NCI-H2081 treated with DMSO at 0.1 percent for 48 hours (cell line): ENCODE measurements at places on chromosomes 6 and 20.

DNA sequence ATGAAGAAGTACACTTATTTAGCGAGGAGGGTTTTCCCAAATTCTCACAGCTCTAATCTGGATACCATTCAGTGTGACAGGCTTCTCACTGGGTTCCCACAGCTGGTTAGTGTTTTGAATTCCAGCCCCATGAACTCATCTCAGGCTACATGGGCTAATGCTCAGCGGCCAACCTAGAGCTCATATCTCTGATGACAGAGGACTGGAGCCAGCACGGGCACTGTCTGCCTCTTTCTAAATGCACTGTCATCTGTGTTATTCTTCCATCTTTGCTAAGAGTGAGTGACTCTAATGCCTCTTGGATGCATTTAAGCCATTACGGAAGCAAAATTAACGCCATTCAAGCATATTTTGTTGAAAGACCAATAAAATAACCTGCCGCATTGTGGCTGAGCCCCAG, 308.9 kb upstream of the JAG1 start:
- no peak for DNase-seq

GRCh38 chr6:85997206-85997605, 354.5 kb upstream of the SYNCRIP start:
- no peak for DNase-seq

GRCh38 chr6:41840326-41840725, 52.8 kb downstream of the TOMM6 start:
- DNase-seq = no peak

DNA sequence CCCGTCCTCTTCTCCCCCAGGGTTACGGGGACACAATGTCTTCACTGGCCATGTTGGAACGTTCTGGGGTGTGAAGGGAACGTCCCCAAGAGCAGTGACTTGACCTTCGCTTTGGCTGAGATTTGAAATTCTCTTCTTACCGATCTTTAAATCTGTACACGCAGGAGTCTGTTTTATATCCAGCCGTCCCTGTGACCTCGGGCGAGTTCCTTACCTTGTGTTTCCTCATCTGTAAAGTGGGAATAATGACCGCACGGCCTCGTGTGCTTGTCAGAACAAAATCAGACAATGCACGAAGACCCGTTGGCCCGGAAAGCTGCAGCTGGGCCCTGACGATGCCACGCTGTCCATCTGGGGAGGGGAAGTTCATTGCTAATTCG, 454.3 kb downstream of the PREX1 start:
- DNase-seq = no peak

- no peak for DNase-seq
Observed at GRCh38 chr6:75874224-75874623, 125.2 kb downstream of the MYO6 start.

DNA sequence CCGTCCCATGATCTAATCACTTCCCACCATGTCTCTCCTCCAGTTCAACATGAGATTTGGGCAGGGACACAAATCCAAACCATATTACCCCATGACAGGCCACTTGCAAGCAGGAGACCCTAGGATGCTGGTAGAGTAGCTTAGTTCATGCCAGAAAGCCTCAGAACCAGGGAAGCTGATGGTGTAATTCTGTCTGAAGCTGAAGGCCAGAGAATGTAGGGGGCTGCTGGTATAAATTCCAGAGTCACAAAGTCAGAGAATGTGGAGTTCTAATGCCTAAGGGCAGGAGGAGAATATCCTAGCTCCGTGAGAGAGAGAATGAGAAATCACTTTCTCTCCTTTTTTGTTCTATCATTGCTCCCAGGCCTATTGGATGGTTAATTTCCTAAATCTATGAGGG, 90.3 kb upstream of the IMPG1 start:
- DNase-seq = no peak

DNA sequence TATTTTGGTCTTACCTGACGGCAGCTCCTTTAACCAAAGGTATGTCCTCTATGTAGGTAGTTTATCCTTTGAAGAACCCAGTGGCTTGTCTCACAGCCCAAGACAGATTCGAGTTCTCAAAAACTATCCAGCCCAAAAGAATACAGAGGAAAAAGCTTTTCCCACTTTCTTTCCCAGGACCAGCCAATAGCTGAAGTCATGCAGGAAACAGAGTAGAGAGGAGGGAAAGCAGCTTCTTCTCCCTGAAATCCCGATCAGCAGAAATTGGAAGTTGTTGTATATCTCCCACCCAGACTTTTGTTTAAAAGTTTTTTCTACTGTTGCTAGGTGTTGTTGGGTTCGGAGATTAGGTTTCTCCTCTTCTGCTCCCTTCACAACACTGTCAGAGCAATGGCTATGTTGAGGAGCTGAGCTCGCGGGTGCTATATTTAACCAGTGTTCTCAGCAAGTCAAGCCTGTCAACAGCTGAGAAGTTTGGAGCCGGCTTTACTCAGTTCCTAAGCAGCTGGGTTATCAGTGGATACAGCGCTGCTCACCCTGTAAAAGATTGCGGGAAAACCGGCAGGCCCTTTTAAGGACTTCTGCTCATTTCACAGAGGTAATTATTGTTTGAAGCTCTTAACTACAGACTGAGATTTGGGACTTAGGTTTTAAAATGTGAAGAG, at the start of gene FILIP1:
FILIP1 (minus strand) TSS at position 401 of the 665 bp plus-strand sequence. CDS start 78,828 bp downstream, outside the sequence.
- DNase-seq = no peak

DNA sequence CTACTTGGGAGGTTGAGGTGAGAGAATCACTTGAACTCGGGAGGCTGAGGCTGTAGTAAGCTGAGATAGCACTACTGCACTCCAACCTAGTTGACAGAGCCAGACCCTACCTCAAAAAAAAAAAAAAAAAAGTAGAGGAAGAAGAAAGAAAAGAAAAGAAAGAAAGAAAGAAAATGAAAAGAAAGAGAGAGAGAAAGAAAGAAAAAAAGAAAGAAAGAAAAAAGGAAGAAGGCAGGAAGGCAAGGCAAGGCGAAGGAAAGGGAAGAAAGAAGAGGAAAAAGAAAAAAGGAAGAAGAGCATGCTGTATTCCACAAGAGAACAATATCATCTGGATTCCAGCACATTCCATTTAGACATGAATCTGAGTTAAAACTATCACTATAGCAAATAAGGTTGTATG, 3.8 kb downstream of the GCM1 start:
- DNase-seq = no peak

DNA sequence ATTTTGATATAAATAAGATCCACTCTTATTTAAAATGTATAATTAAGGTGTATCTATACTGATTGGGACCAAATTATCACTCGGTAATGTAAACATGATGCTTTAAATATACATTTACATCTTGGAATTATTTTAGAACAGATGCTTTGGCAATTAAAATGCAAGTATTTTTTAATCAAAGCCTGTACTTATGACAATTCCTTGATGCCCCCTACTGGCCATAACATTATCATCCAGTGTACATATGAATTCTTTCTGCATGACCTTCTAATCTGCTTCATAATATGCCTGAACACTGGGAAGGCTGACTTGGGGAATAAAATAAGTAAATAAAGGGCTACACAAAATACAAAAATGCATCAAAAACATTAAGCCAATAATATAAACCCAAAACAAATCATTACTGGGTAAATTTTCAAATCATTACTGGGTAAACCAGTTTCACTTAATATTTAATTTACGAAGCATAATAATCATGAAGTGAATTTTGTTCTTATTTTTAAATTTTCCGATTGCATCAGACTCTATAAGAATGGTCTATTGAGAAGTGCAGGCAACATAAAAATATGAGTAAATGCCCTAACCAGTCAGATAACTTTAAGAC, 65.1 kb downstream of the CGA start:
- no peak for DNase-seq

- no peak for DNase-seq
Observed at GRCh38 chr6:26524722-26525370, 13.3 kb upstream of the HMGN4 start.

DNA sequence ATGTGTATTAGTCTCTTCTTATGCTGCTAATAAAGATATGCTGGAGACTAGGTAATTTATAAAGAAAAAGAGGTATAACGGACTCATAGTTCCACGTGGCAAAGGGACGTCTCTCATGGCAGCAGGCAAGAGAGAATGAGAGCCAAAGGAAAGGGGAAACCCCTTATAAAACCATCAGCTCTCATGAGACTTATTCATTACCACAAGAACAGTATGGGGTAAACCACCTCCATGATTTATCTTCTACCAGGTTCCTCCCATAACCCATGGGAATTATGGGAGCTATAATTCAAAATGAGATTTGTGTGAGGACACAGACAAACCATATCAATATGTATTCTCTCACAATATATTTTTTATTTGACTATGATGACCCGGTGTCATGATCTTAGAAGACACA, 109.1 kb downstream of the UTRN start:
- DNase-seq = no peak

GRCh38 chr20:5357946-5358345, 41.2 kb upstream of the PROKR2 start:
- DNase-seq = no peak

DNA sequence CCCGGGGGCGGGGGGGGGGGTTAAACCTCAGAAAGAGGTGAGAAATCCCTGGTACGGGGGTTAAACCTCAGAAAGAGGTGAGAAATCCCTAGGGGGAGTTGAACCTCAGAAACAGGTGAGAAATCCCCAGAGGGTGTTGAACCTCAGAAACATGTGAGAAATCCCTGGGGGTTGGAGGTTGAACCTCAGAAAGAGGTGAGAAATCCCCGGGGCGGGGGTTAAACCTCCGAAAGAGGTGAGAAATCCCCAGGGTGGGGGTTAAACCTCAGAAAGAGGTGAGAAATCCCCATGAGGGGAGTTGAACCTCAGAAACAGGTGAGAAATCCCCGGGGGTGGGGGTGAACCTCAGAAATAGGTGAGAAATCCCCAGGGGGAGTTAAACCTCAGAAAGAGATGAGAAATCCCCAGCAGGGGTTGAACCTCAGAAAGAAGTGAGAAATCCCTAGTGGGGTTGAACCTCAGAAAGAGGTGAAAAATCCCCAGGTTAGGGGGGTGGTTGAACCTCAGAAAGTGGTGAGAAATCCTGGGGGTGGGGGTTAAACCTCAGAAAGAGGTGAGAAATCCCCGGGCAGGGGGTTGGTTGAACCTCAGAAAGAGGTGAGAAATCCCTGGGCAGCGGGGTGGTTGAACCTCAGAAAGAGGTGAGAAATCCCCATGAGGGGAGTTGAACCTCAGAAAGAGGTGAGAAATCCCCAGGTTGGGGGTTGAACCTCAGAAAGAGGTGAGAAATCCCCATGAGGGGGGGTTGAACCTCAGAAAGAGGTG, 87.4 kb downstream of the PLG start:
- no peak for DNase-seq

GRCh38 chr20:21109144-21109543, 3.0 kb upstream of the LINC00237 start:
- no peak for DNase-seq

DNA sequence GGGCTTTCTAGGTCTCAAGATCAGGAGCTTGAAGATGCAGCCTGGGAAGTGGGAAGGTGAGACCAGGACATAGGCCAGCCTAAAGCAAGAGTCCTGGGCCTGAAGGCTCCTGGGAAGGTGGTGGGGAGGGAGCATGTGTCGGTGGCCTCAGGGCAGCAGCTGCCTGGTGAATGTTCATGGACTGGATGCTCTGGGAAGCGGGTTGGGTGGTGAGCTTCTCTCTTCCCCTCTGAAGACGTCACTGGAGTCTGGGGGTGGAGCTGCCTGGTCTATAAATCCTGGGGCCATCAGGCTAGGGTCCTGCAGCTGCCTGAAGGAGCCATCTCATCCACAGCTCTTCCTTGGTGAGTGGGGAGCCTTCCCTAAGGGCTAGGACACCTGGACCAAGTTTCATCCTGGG, at the start of gene GNRH2:
GNRH2 (plus strand) TSS at position 301 of the 400 bp plus-strand sequence. CDS start 793 bp downstream, outside the sequence.
- DNase-seq = no peak
